ENCODE measurements at places on chromosomes 1 and 21.

- DNase-seq, result no peak
These were observed 18.1 kb downstream of the PCSK9 start for GRCh38 chr1:55057270-55057955.

DNA sequence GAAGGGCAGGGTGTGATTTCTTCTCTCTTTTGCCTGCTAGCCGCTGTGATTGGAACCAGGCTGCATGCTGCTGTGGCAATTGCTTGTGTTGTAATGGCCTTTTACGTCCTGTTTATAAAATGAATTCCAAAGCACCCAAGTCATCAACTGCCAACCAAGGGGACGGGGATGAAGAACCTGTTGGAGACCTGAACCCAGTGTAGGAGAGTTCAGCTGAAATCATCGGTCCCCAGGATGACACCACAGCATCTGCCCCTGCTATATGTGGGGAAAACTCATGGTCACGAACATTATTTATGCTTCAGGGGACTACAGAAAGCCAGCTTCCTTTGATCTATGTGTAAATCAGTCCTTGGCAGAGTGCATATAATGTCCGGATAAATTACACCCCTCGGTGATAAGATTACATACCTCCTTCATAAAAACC lies 3.8 kb downstream of the TMEM167B start:
- DNase-seq, result no peak

- no peak for DNase-seq
These were observed 75.6 kb upstream of the DNAJC6 start for GRCh38 chr1:65233782-65234181.

DNA sequence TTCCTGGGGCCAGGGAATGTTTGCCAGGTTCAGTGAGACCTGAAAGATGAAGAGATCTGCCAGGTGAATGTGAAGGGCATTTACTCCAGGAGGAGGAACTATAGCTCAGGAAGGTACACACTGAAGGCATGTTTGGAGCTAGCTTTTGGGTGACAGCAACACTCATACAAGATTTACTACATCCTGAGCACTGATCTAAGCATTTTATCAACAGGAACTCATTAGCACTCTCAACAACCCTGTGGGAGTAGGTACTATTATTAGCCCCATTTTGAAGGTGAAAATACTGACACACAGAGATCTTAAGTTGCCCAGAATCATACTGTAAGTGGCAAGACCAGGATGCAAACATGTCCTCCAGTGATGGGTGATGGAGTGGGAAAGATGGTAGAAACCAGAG lies 6.7 kb downstream of the GADD45A start:
- no peak for DNase-seq

DNA sequence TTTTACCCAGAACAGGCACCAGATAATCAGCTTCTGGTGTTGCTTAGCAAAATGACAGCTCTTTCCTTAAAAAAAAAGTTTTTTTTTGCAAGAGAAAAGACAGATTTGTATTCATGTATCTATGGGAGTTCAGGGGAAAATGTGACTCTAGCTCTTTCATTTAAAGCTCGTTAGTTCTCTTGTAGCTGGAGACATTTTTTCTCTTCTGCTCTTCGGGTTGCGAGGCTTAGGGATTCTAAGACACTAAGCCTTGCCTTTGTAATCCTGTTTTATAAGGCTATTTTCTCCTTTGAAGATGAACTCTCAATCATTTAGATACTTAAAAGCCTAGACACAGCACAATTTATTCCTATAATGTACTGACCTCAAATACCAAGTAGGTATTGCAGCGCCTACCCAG lies 40.3 kb upstream of the EDARADD start:
- no peak for DNase-seq

DNA sequence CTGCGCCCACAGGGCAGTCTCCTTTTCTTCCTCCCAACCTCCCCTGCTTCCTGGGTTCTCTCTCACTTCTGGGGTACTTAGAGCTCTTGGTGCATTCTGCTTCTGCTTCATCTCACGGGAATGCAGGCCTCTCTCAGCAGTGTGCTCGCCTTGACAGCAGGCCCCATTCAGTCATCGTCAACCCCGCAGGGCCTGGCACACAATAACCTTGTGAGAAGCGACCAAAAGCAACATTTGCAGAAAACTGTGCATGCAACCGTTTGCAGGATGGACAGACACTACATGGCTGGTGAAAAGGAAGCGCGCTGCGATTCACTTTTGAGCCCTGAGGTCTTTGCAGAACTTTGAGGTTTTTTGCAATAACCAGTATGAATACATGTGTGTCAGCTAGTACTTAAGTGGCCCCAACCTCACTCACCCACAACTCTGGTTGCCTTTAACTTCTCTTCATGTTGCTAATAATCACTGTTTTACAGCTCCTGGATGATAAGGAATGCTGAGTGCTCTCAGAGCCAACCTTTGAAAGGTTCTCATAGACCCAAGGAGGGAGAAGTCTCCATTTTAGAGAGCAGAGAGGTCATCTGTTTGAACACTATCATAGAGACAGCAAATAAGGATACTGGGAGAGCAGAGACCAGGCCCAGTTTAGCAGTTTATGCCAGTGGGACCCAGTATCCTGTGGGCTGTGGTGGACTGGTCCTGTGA lies 2.5 kb upstream of the CD160 start:
- no peak for DNase-seq

- DNase-seq, result no peak
These were observed 137.3 kb upstream of the PLXNA2 start for GRCh38 chr1:208381481-208381880.

GRCh38 chr1:9438431-9439073 lies 100.7 kb upstream of the SLC25A33 start:
- DNase-seq, result no peak

- DNase-seq, result no peak
These were observed 9.5 kb downstream of the COLGALT2 start for GRCh38 chr1:184027826-184028695.

GRCh38 chr1:163054181-163054591 lies 15.0 kb upstream of the RGS4 start:
- DNase-seq, result no peak

GRCh38 chr1:109969907-109970306 lies 14.7 kb upstream of the AHCYL1 start:
- no peak for DNase-seq

- no peak for DNase-seq
These were observed 11.6 kb upstream of the LMNA start for GRCh38 chr1:156102633-156103511.

- DNase-seq, result no peak
These were observed 17.5 kb upstream of the RNF11 start for GRCh38 chr1:51218570-51218969.

DNA sequence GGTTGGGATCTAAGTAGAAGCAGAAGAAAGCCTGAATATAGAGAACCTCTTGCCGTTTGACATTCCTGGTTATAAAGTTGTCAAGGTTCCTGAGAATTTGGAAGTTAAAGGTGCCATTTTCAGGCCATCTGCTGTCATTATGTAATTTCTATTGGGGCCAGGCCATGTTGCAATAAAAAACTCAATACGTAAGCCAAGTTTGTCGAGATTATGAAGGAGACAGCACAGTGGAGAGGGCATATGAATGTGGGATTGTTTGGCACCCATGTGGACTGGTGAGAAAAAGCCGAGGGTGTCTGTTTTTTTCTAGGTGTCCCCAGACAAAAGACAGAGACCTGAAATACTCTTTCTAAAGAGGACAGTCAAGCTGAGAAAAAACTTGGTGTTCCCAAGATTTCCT lies 18.8 kb upstream of the HSD3B1 start:
- DNase-seq, result no peak

DNA sequence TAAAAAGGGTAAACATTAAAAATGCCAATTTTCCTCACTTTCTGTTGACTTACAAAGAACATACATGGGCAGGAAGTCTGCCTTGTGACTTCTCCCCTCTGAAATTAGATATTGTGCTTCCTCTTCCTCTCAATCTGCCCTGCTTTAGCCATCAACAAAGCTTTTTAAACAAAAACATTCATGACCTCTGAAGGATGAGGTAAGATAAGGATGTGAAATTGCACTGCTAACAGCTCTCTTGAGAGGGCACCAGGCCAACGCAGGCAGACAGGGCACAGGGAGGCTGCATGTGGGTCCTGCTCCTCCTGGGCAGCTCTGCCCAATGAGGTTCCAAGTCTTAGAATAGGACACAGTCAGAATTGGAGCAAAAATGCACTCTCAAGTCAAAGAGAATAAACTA lies 62.1 kb downstream of the DEGS1 start:
- no peak for DNase-seq

- no peak for DNase-seq
These were observed 10.6 kb downstream of the PRDX1 start for GRCh38 chr1:45510972-45511527.

- no peak for DNase-seq
These were observed 8.8 kb upstream of the SAMSN1 start for GRCh38 chr21:14554948-14555347.

- DNase-seq, result peak; percentile 95
These were observed 20.1 kb downstream of the GALNT2 start for GRCh38 chr1:230087028-230087716.
